ENCODE measurements at places on chromosomes 4 and X. TPM values are rescaled to one million over a fixed set of nuclear protein-coding genes. Genes with fewer than 3 reads are reported as not detected.

NCAPG gene
- total RNA-seq: 53.7 TPM

MPP1 gene
- 4.2 TPM for total RNA-seq

FATE1 gene
- not detected for total RNA-seq

STS gene
- total RNA-seq: 2.2 TPM

FGF13 gene
- 0.90 TPM for total RNA-seq

EFHC2 gene
- 4.3 TPM for total RNA-seq

DNA sequence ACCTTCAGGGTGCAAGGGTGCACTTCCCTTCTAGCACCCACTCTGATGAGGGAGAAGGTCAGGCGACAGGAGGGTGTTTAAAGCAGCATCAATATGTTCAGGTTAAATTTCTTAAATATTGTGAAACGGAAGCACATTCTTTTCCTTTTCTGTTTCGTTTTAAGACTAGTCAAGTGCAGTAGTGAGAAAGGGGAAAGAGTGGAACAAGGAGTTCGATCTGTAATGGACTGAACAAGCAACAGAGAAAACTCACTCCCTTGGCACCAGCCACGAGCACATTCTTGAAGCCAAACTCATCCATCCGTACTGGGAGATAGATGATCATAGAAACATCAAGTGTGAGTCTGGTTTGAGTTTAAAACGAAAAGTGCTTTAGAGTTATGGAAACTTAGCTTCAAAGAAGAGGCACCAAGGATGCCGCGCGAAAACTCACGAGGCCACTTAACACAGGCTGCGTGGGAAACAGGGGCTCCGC, 815 bp downstream of the FAM53A start:
- H3K4me1 ChIP-seq: 0 out of 2 replicates have a peak, but pooled peaks cover 5% of the 10 kb centered on the region
- no peaks in the 10 kb centered on the region for H3K27me3 ChIP-seq
- H3K4me3 ChIP-seq: peak overlapping the region; percentile 62
- H3K36me3 ChIP-seq: no peaks in the 10 kb centered on the region
- DNase-seq: peak; percentile 7

DNA sequence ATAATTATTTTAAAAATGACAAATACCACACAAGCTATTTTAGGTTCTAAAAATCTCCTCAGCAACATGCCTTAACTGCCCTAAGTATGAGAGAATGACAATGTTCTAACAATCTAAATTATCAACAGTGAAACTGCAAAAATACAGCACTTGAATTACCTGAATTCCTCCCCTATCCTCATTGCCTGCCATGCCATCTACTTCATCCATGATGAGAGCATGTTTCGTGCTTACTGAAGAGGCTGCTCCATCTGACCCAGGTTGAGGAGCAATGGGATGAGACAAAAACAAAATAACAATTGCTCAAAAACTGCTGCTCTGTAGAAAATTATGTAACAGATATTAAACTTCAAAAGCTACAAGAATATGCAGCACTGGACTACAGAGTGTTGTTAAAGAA, 63.3 kb downstream of the RFC1 start:
- H3K4me3 ChIP-seq: no peak overlapping the region
- H3K36me3 ChIP-seq: peaks cover 19% of the 10 kb centered on the region
- H3K4me1 ChIP-seq: peaks cover 5% of the 10 kb centered on the region
- no peaks in the 10 kb centered on the region for H3K27me3 ChIP-seq
- DNase-seq: no peak

- no peaks in the 10 kb centered on the region for H3K4me1 ChIP-seq
- H3K27me3 ChIP-seq: no peaks in the 10 kb centered on the region
- H3K27ac ChIP-seq: no peak overlapping the region
- H3K4me3 ChIP-seq: no peak overlapping the region
- no peaks in the 10 kb centered on the region for H3K36me3 ChIP-seq
- no peak for DNase-seq
These were observed 260.3 kb upstream of the GPRIN3 start for GRCh38 chr4:89567936-89568335.

DNA sequence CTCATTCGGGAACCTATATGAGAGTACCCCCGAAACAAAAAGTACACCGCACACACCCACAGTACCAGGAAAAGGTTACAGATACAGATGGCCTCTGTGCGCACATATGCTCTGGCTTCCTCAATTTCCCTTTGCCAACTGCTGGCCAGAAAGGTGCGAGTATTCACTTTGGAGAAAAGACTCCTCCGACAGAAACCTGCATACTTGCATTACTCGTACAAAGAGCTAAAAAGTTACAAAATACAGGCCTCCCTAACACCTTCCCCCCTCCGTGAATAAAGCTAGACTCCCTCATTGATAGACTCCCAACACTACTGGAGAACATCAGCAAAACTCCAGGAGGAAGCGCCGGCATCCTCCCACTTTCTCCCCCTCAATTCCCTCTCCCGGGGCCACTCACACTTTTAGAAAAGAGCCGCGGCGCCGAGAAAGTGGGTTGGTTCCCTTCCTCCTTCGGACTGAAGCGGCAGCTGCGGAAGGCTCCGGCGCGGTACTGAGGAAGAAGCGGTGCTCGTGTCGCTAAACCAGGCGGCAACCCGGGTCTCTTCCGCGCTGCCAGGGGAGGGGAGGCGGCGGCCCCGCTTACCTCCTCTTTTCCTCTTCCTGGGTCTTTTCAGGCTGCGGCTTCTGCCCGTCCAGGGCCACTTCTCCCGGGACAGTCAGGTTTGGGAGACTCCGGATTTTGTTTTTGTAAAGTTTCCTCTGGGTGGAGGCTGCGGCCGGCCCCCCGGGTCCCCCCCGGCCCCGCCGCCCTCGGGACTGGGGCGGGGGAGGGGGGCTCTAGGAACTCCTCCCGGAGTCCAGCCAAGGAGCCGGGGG, 1.1 kb downstream of the FBXW7 start:
- H3K4me3 ChIP-seq: peak overlapping the region; percentile 94
- no peaks in the 10 kb centered on the region for H3K27me3 ChIP-seq
- no peak overlapping the region for H3K27ac ChIP-seq
- no peaks in the 10 kb centered on the region for H3K36me3 ChIP-seq
- H3K4me1 ChIP-seq: peaks cover 23% of the 10 kb centered on the region

- H3K27me3 ChIP-seq: no peaks in the 10 kb centered on the region
- peak; percentile 24 for DNase-seq
- H3K4me1 ChIP-seq: 0 out of 2 replicates have a peak, but pooled peaks cover 4% of the 10 kb centered on the region
- no peaks in the 10 kb centered on the region for H3K36me3 ChIP-seq
- peak overlapping the region; percentile 79 for H3K4me3 ChIP-seq
These were observed 731 bp downstream of the BRWD3 start for GRCh38 chrX:80808881-80809411.

- DNase-seq: no peak
- no peaks in the 10 kb centered on the region for H3K27me3 ChIP-seq
These were observed 43.4 kb upstream of the PHF8 start for GRCh38 chrX:54087661-54088060.

DNA sequence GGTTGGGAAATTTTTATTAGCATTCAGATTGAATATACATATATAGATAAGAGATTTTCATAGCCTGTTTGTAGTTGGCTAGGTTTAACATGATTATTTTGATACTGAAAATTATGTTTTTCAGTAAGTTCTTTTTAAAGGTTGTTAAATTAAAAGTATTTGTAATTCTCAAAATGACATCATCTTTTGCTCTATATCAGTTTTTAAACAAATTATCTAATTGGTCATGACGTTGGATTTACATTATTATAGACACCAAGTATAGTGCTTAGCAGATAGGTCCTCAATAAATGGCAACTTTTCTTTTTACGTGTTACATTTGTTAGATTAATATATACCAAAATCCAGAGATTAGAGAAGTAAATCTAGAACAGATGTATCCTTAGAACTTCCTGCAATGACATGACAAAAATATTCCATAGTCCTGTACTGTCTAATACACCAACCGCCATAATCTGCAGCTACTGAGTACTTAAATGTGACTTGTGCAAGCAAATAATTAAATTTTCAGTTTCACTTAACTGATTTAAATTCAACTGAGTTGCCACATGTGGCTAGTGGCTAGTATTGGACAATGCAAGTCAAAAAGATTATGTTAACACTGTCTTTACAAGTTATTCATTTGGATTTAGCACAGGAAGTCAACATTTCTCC, 1613.1 kb upstream of the TENM3 start:
- no peaks in the 10 kb centered on the region for H3K36me3 ChIP-seq
- H3K27me3 ChIP-seq: no peaks in the 10 kb centered on the region
- no peaks in the 10 kb centered on the region for H3K4me1 ChIP-seq
- DNase-seq: no peak

DNA sequence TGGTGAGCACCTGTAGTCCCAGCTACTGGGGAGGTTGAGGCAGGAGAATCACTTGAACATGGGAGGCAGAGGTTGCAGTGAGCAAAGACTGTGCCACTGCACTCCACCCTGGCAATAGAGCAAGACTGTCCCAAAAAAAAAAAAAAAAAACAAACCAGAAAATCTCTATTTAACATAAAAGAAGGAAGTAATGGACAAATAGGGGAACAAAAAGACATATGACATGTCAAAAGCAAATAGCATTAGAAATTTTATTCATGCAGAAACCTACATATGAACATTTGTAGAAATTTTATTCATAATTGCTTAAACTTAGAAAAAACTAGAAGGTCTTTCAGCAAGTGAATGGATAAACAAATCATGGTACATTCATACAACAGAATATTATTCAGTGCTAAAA, 97.1 kb upstream of the SH3RF1 start:
- H3K27ac ChIP-seq: no peak overlapping the region
- no peaks in the 10 kb centered on the region for H3K27me3 ChIP-seq
- H3K36me3 ChIP-seq: no peaks in the 10 kb centered on the region
- H3K4me3 ChIP-seq: no peak overlapping the region
- no peak for DNase-seq

GRCh38 chr4:103948244-103949018, 228.6 kb upstream of the TACR3 start:
- no peaks in the 10 kb centered on the region for H3K36me3 ChIP-seq
- no peak overlapping the region for H3K27ac ChIP-seq
- no peaks in the 10 kb centered on the region for H3K27me3 ChIP-seq
- no peaks in the 10 kb centered on the region for H3K4me1 ChIP-seq
- no peak for DNase-seq

GRCh38 chr4:56424697-56425514, 10.5 kb downstream of the PPAT start:
- no peaks in the 10 kb centered on the region for H3K36me3 ChIP-seq
- H3K27me3 ChIP-seq: no peaks in the 10 kb centered on the region
- no peak for DNase-seq
